Activated CD4-positive, alpha-beta memory T cell treated with anti-CD3 and anti-CD28 coated beads for 36 hours (primary cell): ENCODE measurements at places on chromosomes 4 and X. TPM values are rescaled to one million over a fixed set of nuclear protein-coding genes. Genes with fewer than 3 reads are reported as not detected.

DNA sequence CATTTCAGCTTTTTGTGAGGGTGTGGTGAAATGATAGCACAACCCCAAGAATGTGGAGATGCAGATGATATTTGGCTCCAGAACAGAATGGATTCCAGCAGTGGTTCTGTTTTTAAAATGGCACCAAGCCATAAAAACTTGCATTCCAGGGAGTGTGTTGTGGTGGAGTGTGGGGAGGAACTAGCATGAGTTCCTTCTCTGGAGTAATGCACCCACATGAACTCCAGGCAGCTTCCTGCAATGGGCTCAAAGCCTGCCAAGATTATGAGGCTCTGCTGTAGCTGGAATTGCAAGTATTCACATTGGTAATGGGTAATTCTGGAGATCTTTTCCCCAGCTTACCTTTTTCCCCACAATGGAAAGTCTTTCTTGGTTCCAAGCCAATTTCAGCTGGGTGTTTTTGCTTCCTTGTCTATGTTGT lies 161.4 kb downstream of the RAB28 start:
- peaks cover 18% of the 10 kb centered on the region for H3K36me3 ChIP-seq
- H3K4me1 ChIP-seq = no peaks in the 10 kb centered on the region
- no peaks in the 10 kb centered on the region for H3K27me3 ChIP-seq

DNA sequence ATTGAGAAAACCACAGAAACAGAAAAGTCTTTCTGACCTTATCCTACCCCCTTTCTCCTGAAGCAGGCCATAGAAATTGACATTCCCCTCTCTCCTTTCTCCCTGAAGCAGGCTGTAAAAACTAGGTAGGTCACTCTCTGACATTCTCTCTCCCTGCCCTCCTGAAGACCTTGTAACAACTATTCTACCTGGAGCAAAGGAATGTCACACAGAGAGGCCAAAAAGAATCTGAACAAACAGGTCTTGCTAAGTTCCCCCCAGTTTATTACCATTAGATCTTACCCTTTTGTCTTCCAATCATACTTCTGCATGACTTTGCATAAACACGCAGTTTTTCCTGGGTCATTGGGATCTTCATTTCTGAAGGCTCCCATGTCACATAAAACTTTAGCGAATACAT lies 198.3 kb upstream of the GYPA start:
- H3K4me3 ChIP-seq = no peak overlapping the region
- H3K27ac ChIP-seq = no peak overlapping the region
- no peaks in the 10 kb centered on the region for H3K36me3 ChIP-seq
- no peak for DNase-seq
- no peaks in the 10 kb centered on the region for H3K27me3 ChIP-seq

DNA sequence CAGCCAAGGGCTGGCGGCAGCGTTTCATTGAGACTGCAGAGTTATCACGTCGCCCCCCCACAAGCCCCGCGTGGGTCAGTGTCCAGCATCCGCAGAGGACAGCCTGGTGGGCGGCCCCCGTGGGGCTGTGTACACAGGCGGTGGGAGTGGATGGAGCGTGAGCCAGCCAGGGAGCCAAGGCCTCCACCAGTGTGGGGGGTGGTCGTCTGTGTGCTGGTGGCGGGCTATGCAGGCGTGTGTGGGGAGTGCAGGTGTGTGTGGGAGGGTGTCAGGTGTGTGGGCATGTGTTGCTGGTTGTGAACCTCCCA lies 56.5 kb upstream of the NKX1-1 start:
- no peaks in the 10 kb centered on the region for H3K4me1 ChIP-seq
- DNase-seq = no peak
- no peak overlapping the region for H3K27ac ChIP-seq
- H3K4me3 ChIP-seq = no peak overlapping the region

GRCh38 chr4:87209696-87210095 lies 10.7 kb downstream of the KLHL8 start:
- H3K4me3 ChIP-seq = no peak overlapping the region
- H3K27me3 ChIP-seq = no peaks in the 10 kb centered on the region
- H3K27ac ChIP-seq = no peak overlapping the region
- no peak for DNase-seq
- H3K4me1 ChIP-seq = peaks cover 4% of the 10 kb centered on the region

DNA sequence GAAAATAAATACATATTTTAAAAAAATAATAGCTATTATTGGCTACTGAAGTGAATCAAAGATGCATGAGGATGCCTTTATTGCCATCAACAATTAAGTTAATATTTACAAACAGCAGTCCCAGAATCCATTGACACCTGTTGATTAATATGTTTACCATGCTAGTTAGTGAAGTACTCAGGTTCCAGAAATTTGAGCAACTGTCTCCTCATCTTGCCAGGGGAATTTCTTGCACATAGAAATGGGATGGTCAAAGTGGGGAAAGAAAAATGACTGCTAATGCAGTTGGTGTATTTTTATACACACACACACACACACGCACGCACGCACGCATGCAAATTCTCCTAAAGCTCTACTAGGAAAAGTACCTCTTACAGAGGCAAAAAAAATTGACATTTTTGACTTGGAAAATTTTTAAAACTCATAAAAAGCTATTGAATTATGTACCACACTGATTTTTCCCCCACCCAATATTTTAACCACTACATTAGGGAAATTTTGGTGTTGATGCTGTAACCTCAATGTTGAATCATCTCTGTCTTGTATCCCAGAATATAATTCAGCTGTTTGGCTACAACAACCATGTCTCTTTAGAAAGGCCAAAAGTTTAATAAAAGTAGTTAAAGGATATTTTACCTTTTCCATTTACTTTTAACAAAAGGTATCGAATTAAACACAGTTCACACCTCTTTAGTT lies 105.3 kb upstream of the TMEM150C start:
- DNase-seq = no peak
- H3K27me3 ChIP-seq = peaks cover 16% of the 10 kb centered on the region
- no peak overlapping the region for H3K4me3 ChIP-seq

DNA sequence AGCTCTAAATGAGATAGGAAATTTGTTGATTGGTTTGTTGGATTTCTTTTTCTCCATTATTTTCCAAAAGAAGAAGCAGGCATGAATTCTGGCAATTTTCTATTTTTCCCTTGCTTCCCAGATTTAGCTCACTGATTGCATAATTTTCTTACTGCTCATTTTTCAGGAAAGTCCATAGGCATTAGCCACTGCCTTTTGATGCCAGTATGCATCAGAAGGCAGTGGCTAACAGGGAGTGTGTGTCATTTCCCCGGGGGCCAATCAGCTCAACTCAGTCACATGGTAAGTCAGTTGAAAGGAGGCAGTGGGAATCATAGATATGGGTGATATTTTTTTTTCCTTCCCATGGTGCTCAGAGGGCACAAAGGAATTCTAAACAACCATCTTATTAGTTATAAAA lies 156.7 kb downstream of the TRIML1 start:
- no peaks in the 10 kb centered on the region for H3K36me3 ChIP-seq
- DNase-seq = no peak
- no peak overlapping the region for H3K27ac ChIP-seq
- H3K27me3 ChIP-seq = no peaks in the 10 kb centered on the region
- no peaks in the 10 kb centered on the region for H3K4me1 ChIP-seq

DNA sequence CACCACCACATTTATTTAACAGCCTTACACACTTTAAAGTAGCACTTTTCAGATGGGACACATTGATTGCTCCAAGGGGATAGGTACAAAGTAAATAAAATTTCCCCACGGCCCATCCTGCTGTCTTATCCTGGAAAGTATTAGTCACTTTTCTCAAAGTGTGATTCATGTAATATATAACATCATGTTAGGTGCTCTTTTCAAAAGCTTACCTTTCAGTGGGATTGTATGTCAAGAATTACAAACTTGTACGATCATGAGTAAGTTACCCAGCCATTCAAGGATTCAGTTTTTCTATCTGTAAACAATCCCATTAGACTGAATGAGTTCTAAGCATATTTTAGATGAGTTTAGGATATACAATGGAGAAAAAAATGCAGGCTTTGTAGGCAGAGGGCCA lies 876.6 kb upstream of the GRID2 start:
- no peaks in the 10 kb centered on the region for H3K4me1 ChIP-seq
- no peaks in the 10 kb centered on the region for H3K27me3 ChIP-seq
- no peak for DNase-seq
- no peaks in the 10 kb centered on the region for H3K36me3 ChIP-seq
- H3K4me3 ChIP-seq = no peak overlapping the region
- no peak overlapping the region for H3K27ac ChIP-seq

DNA sequence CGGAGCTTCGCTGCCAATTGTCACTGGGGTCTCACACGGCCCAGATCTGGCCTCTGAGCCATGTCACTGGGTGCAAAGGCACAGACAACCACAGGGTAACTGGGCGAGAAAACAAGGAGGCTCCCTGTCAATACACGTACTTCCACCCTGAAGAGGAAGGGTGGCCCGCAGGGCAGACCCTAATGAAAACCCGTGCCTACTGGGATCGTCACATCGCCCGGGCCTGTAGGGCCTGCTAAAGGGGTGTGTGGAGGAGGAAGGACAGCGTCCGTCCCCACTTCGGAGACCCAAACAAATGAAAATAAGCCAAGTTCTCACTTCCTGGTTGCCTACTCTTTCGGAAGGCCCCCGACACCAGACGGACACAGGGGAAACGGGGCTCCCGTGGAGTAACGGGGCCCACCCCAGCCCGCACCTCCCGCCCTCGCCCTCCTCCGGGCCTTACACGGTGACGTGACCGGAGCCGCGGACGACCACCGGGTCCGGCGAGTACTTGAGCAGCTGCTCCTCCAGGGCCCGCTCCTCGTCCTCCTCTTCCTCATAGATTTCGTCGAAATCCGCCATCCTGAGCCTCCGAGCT lies 578 bp downstream of the CHIC2 start:
- H3K27me3 ChIP-seq = no peaks in the 10 kb centered on the region
- H3K36me3 ChIP-seq = peaks cover 2% of the 10 kb centered on the region
- DNase-seq = peak; percentile 43
- peak overlapping the region; percentile 92 for H3K4me3 ChIP-seq

GRCh38 chrX:87516717-87517121 lies 883 bp upstream of the KLHL4 start:
- DNase-seq = no peak
- no peak overlapping the region for H3K4me3 ChIP-seq
- H3K27ac ChIP-seq = no peak overlapping the region
- no peaks in the 10 kb centered on the region for H3K27me3 ChIP-seq
- H3K36me3 ChIP-seq = no peaks in the 10 kb centered on the region

- H3K4me1 ChIP-seq = no peaks in the 10 kb centered on the region
- no peak for DNase-seq
- H3K27ac ChIP-seq = no peak overlapping the region
- H3K4me3 ChIP-seq = no peak overlapping the region
- H3K27me3 ChIP-seq = no peaks in the 10 kb centered on the region
Measured at GRCh38 chr4:57342411-57342810, 232.2 kb upstream of the IGFBP7 start.

- H3K27me3 ChIP-seq = no peaks in the 10 kb centered on the region
- no peaks in the 10 kb centered on the region for H3K36me3 ChIP-seq
- DNase-seq = no peak
- H3K4me3 ChIP-seq = no peak overlapping the region
- no peaks in the 10 kb centered on the region for H3K4me1 ChIP-seq
Measured at GRCh38 chrX:6924443-6925077, 223.0 kb upstream of the STS start.

GRCh38 chr4:105116616-105117319 lies 29.9 kb upstream of the TET2 start:
- H3K4me3 ChIP-seq = no peak overlapping the region
- no peak for DNase-seq
- no peak overlapping the region for H3K27ac ChIP-seq
- H3K36me3 ChIP-seq = no peaks in the 10 kb centered on the region
- no peaks in the 10 kb centered on the region for H3K4me1 ChIP-seq

DNA sequence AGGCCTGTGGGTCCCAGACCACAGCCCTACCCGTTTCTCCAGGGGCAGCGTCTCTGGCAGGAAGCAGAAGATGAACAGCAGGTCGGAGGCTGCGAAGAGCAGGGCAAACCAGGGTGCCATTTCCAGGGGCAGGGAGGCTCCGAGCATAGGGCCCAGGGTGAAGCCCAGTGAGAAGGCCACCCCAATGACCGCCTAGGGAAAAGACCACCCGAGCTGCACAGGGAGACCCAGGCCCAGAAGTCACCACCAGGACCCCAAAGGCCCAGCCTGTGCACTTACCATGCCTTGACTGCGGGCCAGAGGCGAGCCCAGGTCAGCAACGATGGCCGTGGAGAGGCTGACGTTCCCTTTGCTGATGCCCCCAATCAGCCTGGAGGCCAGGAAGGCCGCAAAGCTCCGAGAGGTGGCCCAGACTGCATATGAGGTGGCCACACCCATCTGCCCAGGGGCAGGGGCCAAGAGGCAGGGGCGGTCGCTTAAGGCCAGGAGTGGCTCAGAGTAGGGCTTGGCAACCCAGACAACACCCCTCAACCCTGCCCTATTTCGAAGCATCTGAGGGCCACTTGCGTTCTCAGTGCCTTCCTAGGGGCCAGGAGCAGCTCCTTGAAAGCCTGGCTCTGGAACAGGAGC lies 30.8 kb downstream of the NOP14 start:
- H3K27me3 ChIP-seq = no peaks in the 10 kb centered on the region
- DNase-seq = peak; percentile 24
- peaks cover 58% of the 10 kb centered on the region for H3K36me3 ChIP-seq
- H3K4me3 ChIP-seq = peak overlapping the region; percentile 98
- peak overlapping the region; percentile 94 for H3K27ac ChIP-seq

DNA sequence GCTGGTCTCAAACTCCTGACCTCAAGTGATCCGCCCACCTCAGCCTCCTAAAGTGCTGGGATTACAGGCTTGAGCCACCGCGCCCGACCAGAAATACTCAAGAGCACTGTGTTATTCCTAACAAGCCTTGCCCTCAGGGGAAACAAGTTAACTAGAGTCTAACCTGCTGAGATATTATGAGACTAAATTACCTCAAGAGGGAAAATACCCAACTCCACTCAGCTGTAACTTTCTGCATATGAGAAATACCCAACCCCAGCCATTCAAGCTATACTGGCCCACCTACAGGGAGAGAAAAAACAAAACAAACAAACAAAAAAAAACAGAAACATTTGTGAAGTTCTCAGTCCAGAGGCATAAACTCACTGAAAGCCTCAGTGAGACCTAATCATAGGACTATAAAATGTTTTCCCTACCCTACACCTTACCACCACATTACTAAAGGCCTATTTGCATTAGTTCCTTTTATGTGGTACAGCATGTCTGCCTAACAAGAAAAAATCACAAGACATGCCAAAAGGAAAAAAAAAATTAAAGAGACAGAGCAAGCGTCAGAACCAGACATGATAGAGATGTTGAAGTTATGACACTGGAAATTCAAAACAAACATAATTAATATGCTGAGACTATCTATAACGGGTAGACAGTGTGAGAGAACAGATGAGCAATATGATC lies 876.0 kb downstream of the FSTL5 start:
- H3K36me3 ChIP-seq = no peaks in the 10 kb centered on the region
- H3K27me3 ChIP-seq = no peaks in the 10 kb centered on the region
- no peaks in the 10 kb centered on the region for H3K4me1 ChIP-seq
- DNase-seq = no peak
- no peak overlapping the region for H3K4me3 ChIP-seq

MAGEA12 gene
- total RNA-seq = not detected

KLHL34 gene
- total RNA-seq = 0.71 TPM

SASH3 gene
- total RNA-seq = 126 TPM

CRMP1 gene
- not detected for total RNA-seq

TMEM271 gene
- total RNA-seq = not detected

SMIM10L2A gene
- 0.24 TPM for total RNA-seq

HSPA4L gene
- total RNA-seq = 1.9 TPM
